Psoas muscle (tissue), 8 donors: ENCODE measurements at places on chromosomes 4 and X. TPM values are rescaled to one million over a fixed set of nuclear protein-coding genes. Genes with fewer than 3 reads are reported as not detected.

SPANXN4 gene
- not detected for total RNA-seq

XAGE1A gene
- not detected for total RNA-seq

CTAG1A gene
- total RNA-seq = not detected

HSFX1 gene
- total RNA-seq = 2.2 TPM

GAGE2A gene
- not detected for total RNA-seq

CCSER1 gene
- total RNA-seq = 0.30 TPM

MAGEA4 gene
- not detected for total RNA-seq

ETDB gene
- total RNA-seq = not detected

PAPSS1 gene
- total RNA-seq = 7.7 TPM

GK2 gene
- total RNA-seq = not detected

LANCL3 gene
- total RNA-seq = 0.04 TPM

DNA sequence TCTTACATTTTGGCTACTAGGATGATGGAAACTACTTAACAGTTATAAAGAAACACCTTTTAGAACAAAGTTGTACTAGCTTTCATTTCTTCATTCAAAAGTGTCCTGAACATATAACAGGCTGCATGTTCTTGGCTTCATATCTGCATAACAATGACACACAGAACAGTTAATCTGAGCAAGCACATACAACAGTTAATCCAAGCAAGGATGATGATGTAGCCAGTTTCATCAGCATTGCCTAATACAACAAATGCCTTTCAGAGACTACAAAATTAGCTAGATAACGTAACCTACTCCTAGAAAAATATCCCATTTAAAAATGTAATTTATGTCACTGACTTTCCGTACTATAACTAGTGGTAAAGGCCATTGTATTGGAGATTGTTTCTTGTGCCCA, 182.1 kb downstream of the SCFD2 start:
- DNase-seq = no peak

- DNase-seq = no peak
These were observed 57.4 kb upstream of the SLC6A14 start for GRCh38 chrX:116378961-116379360.

- DNase-seq = no peak
These were observed at the start of gene PDCL2 for GRCh38 chr4:55592014-55592413. Gene PDCL2, minus strand, starts transcription at chr4:55592245. Its CDS starts 136 bp downstream, at chr4:55592109.

DNA sequence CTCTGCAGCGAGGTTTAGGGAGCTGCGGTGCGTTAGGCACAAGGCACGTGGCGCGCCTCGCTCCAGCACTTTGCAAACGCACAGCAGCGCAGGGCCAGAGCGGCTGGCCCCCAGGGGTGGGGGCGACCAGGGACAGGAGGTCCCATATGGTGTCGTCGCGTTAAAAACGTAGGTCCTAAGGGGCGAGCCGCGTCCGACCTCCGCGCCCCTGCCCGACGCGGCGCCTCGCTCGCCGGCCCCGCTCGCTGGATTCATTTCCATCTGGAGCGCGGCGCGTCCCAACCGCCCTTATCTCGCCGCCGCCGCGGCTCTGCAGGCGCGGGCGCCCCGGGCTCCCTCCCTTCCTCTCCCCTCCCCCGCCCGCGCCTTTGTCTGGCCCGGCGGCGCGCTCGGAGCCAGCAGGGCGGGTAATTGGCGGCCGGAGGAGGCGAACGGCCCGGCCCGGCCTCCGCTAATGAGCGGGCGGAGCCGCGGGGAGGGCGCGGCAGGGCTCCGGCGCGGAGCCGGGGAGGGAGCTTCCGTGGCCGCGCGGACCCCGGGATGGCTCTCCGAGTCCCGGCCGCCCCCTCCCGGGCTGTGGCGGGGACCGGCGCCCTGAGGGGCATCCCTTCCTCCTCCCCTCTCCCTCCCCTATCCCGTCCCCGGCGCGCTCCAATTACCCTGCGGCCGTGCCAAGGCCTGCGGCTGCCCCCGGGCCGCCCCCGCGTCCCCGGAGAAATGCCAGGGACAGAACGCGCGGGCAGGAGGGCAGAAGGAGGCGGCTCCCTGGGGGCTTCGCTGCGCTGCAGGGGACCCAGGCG, 409.0 kb downstream of the BCOR start:
- peak; percentile 66 for DNase-seq

DNA sequence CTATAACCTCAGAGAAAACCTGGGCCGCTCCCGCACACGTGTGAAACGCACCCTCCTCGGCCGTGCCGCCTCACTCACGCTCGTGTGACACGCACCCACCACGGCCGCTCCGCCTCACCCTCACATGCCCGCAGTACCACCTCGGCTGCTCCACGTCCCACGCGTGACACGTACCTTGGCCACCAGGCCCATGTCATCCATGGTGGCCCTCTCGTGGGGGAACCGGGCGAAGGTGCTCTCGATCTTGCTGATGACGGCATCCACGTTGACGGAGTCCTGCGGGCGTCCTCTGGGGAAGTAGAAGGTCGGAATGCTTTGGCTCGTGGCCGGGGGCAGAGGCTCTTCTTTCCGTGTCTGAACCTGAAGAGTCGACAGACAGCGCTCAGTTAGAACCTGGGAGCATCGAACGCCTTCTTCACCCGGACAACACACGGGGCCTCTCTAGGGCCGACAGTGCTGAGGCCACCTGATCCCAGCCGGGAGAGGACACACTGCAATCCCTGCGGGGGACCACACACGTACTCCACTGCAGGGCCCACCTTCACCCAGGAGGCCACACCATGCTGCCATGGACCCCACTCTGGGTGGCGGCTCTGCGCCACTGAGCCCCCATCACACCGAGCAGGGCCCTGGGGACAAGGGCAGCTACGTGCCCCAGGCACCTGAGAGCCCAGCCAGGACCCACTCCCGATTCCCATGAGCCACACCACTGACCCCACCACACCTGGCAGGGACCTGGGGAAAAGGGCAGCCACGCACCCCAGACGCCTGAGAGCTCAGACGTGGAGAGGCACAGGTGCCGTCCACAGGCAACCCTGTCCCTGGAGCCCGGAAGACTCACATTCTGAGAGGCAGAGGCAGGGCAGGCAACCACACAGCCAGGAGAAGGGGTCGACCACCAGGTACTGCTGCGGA, 25.2 kb downstream of the PPP2R3B start:
- no peak for DNase-seq

GRCh38 chr4:88616275-88617150, 24.2 kb downstream of the HERC3 start:
- peak; percentile 43 for DNase-seq

GRCh38 chr4:176274441-176274840, 5.4 kb upstream of the ASB5 start:
- no peak for DNase-seq

DNA sequence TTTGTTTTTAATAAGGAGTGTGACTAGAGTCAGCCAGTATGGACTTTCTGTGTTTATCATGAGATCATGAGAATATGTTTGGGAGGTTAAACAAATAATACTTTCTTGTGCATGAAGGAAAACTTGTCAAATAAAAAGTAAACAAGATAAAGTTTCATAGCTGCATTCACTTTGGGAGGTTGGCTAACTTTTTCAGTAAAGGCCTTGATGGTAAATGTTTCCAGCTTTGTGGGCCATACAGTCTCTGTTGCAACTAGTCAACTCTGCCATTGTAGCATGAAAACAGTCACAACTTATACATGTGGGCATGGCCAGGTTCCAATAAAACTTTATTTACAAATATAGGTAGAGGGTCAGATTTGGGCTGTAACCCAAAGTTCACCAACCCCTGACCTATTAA, 150.4 kb downstream of the MID1 start:
- no peak for DNase-seq

DNA sequence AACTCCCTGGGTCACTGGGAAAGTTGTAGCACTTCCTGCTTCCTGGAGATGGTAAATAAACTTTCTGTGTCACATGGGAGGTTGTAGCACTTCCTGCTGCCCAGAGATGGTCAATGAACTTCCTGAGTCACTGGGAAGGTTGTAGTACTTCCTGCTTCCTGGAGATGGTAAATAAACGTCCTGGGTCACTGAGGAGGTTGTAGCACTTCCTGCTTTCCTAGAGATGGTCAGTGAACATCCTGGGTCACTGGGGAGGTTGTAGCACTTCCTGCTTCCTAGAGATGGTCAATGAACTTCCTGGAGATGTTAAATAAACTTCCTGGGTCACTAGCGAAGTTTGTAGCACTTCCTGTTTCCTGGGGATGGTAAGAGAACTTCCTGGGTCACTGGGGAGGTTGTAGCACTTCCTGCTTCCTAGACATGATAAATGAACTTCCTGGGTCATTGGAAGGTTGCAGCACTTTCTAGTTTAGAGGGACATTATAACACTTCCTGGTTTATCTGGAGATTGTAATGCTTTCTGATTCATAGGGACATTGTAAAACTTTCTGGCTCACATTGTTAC, 62.3 kb upstream of the CD99 start:
- DNase-seq = no peak

DNA sequence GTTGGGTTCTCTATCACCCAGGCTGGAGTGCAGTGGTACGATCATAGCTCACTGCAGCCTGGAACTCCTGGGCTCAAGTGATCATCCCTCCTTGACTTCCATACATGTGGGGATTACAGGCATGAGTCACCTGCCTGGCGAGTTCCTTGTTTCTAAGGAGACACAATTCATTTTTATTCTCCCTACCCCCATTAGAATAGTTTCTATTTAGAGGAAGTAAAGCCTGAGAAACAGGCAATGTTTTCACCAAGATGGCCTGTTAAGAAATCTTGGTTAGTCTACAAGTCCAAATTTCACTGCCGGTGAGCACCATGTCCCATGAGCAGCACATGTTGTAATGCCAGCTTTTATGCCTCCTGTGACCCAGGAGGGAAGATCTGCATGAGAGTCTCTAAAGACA, 5.7 kb downstream of the CYBB start:
- DNase-seq = no peak

DNA sequence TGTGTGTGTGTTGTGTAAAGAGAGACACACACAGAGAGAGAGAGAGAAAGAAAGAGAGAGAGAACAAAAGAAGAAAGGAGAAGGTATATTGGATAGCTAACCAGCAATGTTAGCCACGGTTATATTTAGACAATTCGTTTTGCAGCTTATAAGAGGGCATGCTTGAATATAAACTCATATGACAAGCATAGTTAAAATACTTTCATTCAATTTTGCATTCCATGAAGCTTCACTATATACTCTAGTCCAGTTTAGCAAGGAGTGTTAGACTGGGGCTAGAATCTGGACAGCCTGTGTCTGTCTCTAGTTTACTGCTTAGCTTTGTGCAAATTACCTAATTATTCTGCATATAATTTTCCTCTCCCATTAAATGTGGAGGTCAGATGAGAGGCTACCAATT, 525.9 kb upstream of the ZFP42 start:
- no peak for DNase-seq

GRCh38 chr4:14130551-14130950, 503.0 kb upstream of the BOD1L1 start:
- no peak for DNase-seq

DNA sequence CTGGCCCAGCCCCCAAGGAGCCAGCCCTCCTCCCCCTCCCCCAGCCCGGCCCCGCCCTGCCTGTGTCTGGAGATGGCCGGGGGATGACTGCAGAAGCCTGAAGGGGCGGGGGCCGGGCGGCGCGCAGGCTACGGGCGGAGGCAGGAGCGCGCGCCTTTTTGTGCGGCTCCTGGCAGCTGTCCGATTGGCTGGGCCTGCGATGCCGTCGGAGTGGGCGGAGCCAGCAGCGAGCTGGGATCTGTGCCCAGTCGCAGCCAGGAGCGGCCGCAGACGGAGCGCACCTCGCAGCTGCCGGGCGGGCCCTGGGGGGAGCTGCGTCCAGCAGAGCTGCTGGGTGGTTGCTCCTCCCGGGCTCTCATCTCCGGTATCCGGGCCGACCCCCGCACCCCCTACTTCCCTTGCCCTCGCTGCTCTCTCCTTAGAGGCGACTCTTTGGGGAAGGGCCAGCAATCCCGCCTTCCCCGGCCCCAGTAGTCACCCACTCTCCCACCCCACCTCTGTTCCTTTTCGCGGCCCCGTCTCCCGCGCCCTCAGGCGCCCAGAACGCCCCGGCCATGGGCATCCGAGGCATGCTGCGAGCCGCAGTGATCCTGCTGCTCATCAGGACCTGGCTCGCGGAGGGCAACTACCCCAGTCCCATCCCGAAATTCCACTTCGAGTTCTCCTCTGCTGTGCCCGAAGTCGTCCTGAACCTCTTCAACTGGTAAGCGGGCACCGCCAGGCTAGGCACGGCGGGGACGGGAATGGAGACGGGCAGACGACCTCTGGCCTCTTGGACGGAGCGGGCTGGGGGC, at the start of gene GABRQ:
Gene GABRQ (plus strand): TSS at position 247 of the 794 bp plus-strand sequence. CDS start 308 bp downstream, at position 555.
- DNase-seq = peak; percentile 29

DNA sequence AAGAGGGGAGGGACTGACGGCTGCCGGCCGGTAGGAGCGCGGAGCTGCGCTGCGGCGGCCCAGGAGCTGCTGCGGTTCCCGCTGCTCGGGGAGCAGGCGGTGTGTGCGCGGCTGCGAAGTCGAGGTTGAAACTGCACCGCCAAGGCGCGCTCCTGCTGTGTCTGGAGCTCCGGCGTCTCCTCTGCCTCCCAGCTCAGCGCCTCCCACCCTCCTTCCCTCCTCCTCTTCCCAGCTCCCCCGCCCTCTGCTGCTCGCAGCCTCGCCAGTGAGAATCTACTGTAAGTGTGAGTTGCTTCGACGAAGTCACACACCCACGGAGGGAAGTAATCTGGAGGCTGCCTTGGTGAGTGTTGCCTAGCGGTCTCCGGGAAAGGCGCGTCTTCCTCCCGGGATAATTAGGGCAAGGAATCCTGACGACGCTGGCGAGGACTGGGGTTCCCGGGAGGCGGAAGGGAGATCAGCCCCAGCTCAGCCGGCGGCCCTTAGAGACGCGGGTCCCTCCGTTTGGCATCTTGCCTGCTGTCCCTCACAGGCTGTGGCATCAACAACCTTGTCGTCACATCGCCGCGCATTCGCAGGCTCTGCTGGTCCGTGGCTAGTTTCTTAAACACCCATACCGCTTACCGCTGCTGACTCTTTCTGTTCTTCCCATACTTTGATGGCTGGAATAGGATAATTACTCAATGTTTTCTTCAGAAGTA, at the start of gene EPHA5:
Gene EPHA5 (minus strand): TSS at position 159 of the 701 bp plus-strand sequence. CDS start 747 bp downstream, outside the sequence.
- DNase-seq = peak; percentile 55

GRCh38 chrX:96909291-96909690, 25.6 kb downstream of the RPA4 start:
- no peak for DNase-seq

DNA sequence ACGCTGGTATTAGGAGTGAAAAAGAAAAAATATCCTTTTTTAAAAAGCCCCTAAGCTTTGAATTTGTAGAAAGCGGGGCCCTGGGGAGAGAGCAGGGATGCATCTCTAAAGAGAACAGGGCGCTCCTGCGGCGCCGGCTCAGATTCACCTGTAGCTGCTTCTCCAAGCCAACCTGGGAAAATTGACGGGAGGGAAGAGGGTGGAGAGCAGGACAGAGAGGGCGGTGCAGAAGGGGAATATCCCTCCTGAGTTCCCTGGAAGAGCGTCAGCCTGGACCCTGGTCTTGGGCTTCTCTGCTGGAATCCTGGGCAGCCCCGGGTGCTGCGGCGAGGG, 776 bp upstream of the SOWAHD start:
- no peak for DNase-seq

DNA sequence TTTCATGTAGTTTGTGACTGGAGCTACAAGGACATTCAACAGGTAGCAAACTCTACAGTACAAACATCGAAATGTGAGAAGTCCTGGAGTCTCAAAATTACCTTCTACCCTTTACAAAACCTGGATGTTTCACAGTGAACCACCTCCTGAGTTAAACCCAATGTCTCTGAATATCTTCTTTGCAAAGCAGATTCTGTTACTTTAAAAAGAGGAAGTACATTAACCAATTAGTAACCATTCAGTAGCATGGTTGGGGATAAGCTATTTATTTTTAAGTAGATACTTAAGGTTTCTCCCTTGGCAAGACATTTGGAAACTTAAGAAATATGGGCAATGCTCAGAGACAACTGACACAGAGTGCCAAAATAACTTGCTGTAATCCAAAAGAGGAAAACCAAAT, 371.9 kb upstream of the NWD2 start:
- no peak for DNase-seq

GRCh38 chrX:64894454-64895038, 81.7 kb downstream of the ZC4H2 start:
- DNase-seq = no peak

GRCh38 chr4:116499-116898, 7.8 kb upstream of the ZNF718 start:
- DNase-seq = no peak
